ENCODE measurements at places on chromosomes 3 and 15. TPM values are rescaled to one million over a fixed set of nuclear protein-coding genes. Genes with fewer than 3 reads are reported as not detected.

- no peak for DNase-seq
Observed at GRCh38 chr3:186180151-186180550, 71.3 kb upstream of the ETV5 start.

- peak; percentile 33 for DNase-seq
Observed at GRCh38 chr3:81910244-81910852, 148.9 kb upstream of the GBE1 start.

GRCh38 chr3:188974856-188975599 lies 196.7 kb upstream of the TPRG1 start:
- no peak for DNase-seq

- DNase-seq = peak; percentile 32
Observed at GRCh38 chr3:113531826-113532697, at the start of gene SIDT1. SIDT1 (plus strand) TSS chr3:113532555; CDS start chr3:113533022, 467 bp downstream.

- DNase-seq = no peak
Observed at GRCh38 chr3:159432682-159433340, 555.8 kb upstream of the IL12A start.

GRCh38 chr3:38497031-38497430 lies 891 bp downstream of the EXOG start:
- no peak for DNase-seq

DNA sequence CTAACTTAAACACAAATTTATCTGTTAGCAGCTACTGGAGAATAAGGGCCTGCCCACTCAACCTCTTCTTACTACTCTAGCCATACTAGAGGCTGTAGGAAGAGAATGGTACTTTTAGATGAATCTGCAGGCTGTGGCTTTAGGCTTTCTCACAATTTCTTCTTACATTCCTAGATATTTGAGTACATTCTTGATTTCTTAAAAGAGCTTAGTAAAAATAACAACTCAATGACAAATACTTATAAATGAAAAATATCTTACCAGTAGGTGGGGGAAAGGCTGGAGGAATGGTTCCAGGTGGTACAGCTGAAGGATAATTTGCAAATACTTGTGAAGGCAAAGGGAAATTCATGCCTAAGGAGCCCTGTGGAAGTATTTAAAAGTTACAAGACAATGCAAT lies 92.9 kb upstream of the GK5 start:
- DNase-seq = no peak

DNA sequence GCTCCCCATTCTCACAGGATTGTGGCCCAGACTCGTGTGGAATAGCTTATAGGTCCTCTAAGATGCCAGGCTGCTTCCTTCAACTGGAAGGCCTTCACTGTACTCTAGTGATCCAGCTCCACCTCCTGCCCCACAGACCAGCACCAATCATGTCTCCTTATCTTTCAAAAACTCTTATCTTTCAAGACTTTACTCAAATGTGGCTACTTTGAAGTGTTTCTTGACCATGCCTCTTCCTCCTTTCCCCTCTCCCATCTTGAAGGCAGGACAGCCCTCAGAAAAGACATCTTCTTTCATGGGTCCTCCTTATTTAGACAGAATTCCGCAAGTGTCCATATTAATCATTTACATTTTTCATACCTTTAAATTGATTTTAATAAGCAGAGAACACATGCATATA lies 142.3 kb downstream of the CHST2 start:
- no peak for DNase-seq

DNA sequence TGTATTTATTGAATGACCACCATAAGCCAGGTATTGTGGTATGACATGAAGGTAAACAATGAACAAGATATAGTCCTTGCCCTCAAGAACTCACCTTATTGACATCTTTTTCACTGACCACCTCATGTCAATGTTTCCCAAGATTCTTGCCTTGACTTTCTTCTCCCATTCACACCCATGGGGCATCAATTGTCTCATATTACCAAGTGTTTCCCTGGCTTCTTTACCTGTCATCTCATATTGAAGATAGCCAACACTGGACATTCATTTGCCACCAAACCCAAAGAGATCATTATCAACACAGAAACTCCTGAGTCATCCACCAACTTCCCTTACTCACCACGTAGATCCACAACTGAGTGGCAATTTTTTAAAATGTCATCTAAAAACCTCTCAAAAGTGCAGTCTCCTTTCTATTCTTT lies 2.2 kb downstream of the EFHB start:
- no peak for DNase-seq

DNA sequence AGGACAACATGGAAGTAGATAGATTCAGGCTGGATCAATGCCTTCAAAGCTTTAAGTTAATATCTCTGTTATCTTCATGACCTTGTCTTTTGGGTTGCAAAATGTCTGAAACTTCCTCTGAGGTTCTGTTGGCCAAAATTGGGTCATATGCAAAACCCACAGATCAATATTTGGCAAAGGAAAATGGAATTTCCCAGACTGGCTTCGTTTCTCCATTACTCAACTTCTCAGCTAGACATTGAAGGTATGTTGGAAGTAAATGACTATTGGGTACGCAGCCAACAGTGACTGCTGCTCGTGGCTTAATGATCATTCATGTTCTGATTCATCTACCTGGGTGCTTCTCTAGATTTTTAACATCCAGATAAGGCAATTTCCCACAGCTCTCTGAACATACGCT lies 675.4 kb upstream of the SGO1 start:
- no peak for DNase-seq

Gene ITPKA
- polyA plus RNA-seq = 12.1 TPM

DNA sequence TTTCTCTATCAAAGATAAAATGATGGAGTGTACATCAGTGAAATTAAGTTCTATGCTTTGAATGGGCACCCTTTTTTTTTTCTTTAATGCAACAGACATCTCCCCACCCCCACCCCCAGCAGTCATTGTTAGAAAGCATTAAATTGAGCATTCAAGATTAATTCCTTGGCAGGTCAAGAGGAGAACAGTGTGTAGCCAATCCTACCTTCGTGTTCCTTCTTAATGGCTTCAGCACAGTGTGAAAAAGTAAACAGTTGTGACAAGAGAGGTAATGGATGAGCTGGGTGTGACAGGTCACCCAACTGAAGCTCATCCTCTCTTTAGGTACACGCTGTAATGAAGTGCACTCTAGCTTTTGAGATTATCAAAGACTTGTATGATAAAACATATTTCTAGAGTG lies 198.5 kb upstream of the RARB start:
- DNase-seq = no peak

All from testis (tissue), 5 donors.